ENCODE measurements at places on chromosomes 1 and 21.
A peak's percentile ranks its signal among the peaks of the same experiment; 100 is the strongest.

- DNase-seq, result peak; percentile 36
These were observed 120.0 kb upstream of the RRP15 start for GRCh38 chr1:218164930-218165700.

DNA sequence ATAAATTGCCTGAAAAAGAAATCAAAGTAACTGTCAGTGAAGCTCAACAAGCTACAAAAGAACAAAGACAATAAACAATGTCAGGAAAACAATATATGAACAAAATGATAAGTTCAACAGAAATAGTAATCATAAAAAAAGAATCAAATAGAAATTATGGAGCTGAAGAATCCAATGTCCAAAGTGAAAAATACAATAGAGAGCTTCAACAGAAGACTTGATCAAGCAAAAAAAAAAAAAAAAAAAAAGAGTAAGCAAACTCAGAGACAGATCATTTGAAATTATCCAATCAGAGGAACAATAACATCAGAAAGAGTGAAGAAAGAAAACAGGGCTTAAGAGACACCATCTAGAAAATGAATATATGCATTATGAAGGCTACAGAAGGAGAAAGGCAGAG lies 251.4 kb upstream of the SAMSN1 start:
- no peak for DNase-seq

DNA sequence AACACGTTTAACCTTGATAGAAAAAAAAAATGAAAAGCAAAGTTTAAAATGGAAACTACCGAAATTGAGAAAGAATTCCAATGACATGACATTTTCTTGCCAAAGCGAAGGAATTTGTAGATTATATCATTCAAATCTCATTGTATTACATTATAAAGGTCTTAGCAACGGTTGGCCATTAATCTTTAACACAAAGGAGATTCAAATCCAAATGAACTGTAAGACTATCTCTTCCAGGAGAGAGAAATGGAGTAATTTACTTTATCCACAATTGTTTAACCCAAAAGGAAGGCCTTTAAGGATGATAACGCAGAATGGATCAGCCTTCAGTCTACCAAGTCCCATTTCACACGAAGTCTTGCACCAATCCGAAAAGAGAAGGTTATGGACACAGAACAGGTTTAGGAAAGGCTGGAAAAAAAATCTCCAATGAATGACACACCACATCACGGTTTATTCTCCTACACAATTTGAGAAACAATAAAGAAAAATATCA lies 1.5 kb downstream of the ENAH start:
- DNase-seq, result no peak

DNA sequence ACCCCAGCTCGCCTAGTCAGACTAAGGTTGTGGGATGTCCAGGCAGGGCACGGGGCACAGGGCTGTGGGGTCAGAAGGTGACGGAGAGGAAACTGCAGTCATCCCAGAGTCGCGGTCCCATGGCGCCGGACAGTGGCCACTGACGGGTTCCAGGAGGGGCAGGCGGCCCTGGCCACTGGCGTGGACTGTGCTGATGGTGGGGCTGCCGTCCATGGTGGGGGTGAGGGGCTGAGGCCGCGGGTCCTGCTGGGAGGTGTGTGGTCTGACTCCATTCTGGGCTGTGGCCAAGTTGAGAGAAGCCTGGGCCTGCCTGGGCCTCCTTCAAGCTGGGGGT lies 32.0 kb downstream of the PCNT start:
- no peak for DNase-seq

- DNase-seq, result no peak
These were observed 23.2 kb downstream of the C1orf94 start for GRCh38 chr1:34199927-34200326.

- no peak for DNase-seq
These were observed 81.4 kb downstream of the TGFBR3 start for GRCh38 chr1:91804546-91805023.

Measured in femur (tissue), 1 donor.